ENCODE measurements at places on chromosomes 12 and 14.

DNA sequence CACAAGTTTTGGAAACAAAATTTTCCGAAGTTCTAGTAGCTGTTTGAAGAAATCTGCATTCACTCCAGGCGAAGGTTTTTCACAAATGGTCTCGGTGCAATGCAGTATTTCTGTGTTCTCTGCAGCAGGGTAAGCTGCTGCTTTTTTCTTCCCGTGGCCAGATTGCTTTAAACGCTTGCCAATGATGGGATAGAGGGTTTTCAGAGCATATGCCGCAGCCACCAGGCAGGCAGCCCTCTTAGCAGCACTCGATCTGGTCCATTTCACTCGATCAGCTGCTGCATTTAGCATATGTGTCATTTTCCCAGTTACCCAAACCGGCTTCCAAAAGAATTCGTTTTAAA, 315 bp downstream of the ABCD2 start:
- peak; percentile 23 for DNase-seq

- peak; percentile 28 for DNase-seq
Observed at GRCh38 chr12:2389079-2389790, 336.4 kb downstream of the CACNA1C start.

GRCh38 chr12:46148327-46149078, 120.3 kb downstream of the SLC38A1 start:
- no peak for DNase-seq

- no peak for DNase-seq
Observed at GRCh38 chr12:21731144-21731543, 43.4 kb downstream of the KCNJ8 start.

DNA sequence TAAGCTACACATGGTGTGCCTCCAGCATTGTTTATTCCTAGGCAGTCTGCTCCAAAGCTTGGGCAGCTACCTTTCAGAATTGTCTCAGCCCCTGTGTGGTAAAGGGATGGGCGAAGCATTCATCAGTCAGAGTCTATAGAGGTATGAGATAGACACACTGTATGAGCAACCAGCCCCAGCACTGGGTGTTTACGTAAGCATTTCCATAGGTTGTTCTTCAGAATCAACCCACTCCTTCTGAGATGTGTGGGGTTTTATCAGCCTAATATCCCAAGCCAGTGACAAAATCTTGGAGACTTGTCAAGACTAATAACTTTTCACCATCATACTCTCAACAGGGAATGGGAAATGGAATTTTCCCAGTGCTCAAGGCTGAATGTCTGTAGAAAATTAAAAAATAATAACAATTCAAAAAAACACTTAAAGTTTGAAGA, 98.2 kb downstream of the BTG1 start:
- no peak for DNase-seq

GRCh38 chr14:30271811-30272323, 287.1 kb upstream of the G2E3 start:
- DNase-seq: no peak

DNA sequence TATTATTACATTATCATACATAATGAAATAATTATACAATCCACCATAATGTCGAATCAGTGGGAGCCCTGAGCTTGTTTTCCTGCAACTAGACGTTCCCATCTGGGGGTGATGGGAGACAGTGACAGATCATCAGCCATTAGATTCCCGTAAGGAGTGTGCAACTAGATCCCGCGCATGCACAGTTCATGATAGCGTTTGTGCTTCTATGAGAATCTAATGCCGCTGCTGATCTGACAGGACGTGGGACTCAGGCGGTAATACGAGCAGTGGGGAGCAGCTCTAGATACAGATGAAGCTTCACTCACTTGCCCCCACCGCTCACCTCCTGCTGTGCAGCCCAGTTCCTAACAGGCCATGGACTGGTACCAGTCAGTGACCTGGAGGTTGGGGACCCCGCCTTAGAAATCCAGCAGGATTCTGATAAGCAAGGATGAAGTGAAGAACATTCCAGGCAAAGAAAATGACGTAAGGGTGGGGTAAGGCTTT, 204.6 kb downstream of the ETV6 start:
- DNase-seq: no peak

All from AG20443 (cell line).